Myocyte (in vitro differentiated cells): ENCODE measurements at places on chromosomes 7 and 10.

DNA sequence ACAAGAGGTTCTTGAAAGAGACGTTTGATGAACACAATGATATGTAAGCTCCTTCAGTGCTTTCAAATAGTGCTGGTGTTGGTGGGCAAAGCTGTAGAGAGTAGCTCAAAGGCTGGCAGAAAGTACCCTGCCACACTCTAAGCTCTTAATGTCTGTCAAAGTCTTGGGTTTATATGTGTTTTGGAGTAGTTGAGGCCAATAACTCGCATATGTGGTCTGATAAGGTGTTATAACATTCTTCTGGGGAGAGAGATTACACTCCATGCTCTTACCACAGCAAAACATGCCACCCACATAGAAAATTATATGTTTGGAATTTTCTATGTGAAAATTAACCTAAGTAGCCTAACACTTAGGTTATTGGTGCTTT, 30.8 kb upstream of the NME8 start:
- DNase-seq: no peak

GRCh38 chr10:15426558-15426957, 55.5 kb upstream of the FAM171A1 start:
- no peak for DNase-seq

DNA sequence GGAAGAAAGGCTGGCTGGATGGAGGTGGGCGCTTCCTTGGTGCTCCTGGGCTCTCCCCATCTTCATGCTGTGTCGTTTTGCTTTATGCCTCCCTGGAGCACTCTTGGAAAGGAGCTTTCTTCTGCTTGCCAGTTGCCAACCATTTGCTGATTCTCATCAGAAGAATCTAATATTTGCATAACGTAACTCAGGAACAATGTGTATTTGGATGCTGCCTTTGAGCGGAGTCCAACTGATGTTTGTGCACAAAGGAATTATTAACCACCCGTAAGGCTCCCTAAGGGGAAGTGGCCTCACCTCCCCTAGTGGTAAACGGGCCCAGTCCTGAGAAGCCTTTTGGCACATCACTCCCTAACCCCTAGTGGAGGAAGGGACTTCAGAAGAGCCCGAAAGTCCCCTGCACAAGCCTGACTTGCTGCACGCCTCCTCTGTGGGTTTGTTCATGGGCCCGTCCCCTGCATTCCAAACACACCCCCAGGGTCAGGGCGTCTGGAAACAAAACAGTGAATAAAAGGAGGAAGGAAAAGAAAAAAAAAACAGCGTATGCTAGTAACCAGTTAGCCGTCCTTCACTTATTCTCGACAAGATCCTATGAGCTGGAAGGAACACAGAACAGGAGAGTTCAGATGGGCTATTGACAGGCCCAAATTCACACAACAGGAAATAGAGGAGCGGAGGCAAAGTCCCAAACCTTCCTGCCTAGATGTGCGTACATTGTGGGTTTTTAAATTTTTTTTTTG, 602.2 kb downstream of the LRMDA start:
- no peak for DNase-seq

GRCh38 chr7:76000566-76000965, 6.2 kb upstream of the TMEM120A start:
- DNase-seq: no peak

- DNase-seq: peak; percentile 44
Measured at GRCh38 chr7:157432541-157432956, 95.7 kb downstream of the DNAJB6 start.
